ENCODE measurements at places on chromosomes 7 and 10.

DNA sequence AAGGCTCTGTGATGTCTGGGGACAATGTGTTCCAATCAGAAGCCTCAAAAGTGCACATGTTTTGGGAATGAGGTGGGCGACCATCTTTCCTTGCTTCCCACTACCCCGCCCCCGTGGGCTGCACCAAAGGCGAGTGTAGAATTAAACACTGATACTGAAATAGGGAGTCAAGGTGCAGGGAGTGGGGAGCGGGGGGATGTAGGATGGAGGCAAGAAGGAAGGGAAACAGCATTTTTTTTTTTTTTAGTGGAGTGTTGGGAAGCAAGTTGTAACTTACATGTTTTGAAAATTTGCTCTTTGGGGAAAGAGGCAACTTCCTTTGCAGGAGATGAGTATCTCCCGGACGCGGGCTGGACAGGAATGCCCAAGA lies 484 bp upstream of the DLX5 start:
- no peak for DNase-seq

DNA sequence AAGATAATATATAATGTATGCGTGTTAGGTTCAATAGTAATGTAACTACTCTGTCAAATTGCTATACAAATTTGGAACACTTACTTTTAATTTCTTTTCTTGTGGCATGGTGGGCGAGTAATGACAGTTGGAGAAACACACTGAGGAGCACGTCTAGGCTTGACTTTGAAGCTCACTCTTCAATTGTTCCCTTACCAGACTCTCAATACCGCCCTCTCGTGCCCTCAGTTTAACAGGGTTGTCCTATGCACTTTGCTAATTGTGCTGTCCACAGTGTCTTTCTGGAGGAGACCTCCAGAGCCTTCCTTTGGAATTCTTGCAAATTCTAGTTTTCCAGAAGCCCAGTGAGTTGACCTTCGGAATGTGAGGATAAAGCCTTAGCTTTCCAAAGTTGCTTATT lies 107.2 kb upstream of the RELN start:
- DNase-seq: no peak

GRCh38 chr10:100748231-100749058 lies 3.1 kb downstream of the PAX2 start:
- DNase-seq: no peak

GRCh38 chr7:108265007-108265406 lies 134.8 kb upstream of the LAMB4 start:
- no peak for DNase-seq

GRCh38 chr10:124886195-124886594 lies 55.7 kb upstream of the ZRANB1 start:
- no peak for DNase-seq

- no peak for DNase-seq
Measured at GRCh38 chr7:38671911-38672905, 41.0 kb upstream of the AMPH start.

DNA sequence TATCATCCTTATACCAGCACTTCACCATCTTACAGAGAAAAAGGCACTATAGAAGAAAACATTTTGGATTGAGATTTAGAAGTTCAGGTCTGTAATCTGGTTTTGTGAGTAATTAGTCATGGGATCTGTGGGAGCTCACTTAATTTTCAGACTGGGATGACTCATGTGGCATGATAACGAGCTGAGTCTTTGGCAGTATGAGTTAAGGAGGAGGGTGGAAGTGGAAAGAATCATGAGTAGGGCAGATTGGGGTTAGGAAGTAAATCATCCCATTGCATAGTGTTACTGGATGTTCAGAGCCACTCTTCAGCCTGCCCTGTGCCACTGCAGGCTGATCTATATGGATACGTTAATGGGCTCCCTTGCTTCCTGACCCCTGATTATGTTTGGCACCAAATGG lies 64.9 kb downstream of the ZNF92 start:
- DNase-seq: no peak

- no peak for DNase-seq
Measured at GRCh38 chr10:43585981-43586729, 11.7 kb upstream of the ZNF239 start.

DNA sequence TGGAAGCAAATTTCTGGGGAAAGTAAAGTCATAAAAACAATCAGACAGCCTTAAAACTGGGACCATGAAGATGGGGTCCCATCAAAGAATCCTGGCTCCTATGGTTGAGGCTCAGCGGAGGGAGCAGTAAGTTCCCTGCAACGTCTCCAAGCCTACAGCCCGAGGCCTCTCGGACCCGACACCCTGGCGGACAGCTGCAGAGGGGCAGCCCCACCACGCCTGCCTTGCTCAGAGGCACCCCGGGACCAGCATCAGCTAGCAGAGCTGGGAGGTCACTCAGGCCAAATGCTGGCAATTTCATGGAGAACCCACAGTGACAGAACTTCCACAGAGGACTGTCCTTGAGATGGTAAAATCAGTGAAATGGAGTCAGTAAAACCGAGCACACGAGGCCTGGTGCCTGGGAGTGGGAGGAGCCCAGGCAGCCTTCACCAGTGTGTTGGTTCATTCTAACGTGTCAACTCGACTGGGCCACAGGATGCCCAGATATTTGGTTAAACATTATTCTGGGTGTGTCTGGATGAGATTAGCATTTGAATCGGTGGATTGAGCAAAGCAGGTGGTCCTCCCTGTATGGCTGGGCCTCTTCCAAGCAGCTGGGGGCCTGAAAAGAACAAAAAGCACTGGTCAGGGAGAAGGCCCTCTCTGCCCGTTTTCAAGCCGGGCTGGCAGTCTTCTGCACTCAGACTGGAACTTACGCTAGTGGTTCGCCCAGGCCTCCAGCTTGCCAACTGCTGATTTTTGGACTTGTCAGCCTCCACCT lies 96.2 kb upstream of the INSIG1 start:
- DNase-seq: no peak

DNA sequence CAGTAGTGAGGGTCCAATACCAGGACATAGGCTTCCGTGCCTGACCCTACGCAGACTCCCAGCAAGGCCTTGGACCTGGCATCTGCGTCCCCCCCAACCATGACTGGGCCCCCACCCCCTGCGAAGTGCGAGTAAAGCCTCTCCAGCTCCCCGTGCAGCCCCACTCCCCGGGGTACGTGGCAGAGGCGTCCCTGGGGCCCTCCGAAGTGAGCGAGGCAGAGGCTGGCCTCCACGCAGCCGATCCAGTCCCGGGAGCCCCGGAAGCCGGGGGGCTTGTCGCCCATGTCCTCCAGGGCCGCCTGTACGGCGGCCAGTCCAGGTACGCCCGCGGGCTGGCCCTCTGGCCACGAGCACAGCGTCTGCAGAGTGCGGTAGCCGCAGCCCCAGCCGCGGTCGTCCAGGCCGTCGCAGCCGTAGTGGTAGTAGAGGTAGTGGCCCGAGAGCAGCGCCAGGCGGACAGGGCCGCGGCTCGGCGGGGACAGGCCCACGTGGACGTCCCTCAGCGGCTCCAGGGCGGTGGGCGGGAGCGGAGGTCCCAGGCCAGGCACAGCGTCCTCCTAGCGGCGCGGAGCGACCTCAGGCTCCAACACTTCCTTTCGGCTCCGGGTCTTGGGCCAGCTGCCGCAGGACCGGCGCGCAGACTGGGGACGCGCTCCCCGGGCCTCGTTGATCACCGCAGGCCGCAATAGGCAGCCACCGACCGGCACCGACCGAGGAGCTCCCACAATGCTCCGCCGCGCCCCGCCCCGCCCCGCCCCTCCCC lies at the start of gene UFSP1:
Gene UFSP1, minus strand, starts transcription at position 728 of the 763 bp plus-strand sequence. Its CDS starts 444 bp downstream, at position 284.
- no peak for DNase-seq

DNA sequence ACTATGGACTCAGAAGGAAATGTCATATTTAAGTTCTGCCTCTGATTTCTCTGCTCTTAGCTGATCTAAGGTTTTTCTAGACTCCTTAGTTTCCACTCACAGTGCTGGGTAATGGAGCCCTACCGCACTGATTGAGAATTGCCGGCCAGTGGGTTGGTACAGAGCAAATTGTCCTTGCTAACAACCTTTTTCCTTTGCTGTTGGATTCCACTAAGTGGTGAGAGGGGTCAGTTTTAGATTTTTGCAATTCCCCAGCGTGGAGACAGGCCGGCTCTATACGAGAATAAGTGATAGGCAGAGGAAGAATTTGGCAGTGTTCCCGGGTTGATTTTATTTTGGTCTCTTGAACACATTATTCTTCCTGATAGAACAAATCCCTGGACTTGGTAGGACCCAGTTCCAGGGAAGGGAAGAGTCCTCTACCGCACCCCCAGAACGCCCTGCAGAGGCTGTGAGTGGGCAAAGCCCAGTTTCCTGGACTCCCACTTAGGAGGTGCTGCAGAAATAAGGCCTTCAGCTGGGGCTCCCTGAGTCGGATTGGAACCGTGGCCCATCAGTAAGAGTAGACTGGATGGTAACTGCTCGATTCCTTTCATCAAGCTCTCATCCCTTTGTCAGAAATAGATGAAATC lies 3.0 kb upstream of the NRP1 start:
- DNase-seq: no peak

GRCh38 chr7:47420122-47420780 lies 161.7 kb downstream of the TNS3 start:
- DNase-seq: no peak

DNA sequence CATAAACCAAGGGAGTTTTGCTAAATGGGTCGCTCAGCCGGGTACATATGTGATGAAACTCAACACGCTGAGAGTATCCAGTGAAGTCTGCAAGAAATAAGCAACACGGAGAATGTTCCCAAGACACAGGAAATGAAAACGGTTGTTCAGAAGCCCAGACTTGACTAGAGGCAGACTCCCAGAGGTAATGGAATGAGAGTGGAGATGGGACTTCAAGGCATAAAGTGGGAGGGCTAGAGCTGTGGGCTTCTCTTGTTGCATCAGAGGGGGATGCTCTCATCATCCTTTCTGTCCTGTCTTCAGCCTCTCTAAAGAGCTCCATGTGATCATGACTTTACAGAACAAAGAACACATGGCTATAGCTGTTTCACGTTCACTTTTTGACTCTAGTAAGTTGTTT lies 88.3 kb downstream of the BAMBI start:
- no peak for DNase-seq

DNA sequence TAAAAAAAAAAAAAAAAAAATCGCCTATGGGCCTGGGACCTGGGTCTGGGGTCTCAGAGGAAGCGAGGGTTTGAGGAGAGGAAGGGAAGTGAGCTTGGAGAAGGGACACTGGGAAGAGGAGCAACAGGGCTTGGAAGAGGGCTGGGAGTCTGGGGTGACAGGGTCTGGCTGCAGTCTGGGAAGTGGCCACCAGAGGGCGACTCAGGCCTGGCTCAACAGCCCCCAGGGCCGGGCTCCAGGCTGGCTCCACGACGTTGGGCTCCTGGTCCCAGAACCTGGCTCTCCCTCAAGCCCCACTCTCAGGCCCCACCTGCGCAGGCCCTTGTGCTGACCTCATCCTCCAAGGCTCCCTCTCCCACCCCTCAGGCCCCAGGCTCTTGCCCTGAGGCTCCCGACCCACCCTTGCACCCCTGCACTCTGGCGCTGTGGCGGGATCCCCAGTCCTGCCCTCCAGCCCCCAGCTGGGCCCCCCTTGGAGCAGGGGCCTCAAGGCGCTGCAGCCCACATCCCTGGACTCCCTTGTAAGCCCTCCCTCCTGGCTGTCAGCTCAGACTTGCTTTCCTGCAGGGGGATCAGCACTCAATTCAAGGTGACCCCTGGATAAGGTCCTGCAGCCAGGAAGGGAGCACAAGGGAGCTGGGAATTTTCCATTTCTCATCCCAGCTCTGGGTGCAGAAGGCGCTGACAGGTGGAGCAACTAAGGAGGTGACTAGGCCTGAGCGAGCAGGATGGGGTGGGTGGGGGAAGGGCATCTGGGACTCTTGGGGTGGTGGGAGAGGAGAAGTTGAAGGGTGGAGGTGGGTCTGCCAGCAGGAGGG lies 5.4 kb upstream of the SPACDR start:
- DNase-seq: peak; percentile 81
